ENCODE measurements at places on chromosomes 13 and 19.
A peak's percentile ranks its signal among the peaks of the same experiment; 100 is the strongest.

DNA sequence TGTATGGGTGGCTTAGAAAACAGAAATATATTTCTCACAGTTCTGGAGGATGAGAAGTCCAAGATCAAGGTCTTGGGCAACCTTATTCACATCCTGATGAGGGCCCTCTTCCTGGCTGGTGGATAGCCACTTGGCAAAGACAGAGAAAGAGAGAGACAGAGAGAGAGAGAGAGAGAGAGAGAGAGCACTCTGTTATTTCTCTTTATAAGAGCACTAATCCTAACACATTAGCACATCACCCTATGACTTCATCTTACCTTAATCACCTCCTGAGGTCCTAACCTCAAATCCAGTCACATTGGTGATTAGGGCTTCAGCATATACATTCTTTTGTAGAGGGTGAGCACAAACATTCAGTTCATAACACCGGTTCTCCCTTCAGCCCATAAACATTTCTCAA, 430.3 kb downstream of the EFNB2 start:
- no peak for DNase-seq

GRCh38 chr13:28492569-28493367, 2.2 kb downstream of the FLT1 start:
- peak; percentile 17 for DNase-seq

DNA sequence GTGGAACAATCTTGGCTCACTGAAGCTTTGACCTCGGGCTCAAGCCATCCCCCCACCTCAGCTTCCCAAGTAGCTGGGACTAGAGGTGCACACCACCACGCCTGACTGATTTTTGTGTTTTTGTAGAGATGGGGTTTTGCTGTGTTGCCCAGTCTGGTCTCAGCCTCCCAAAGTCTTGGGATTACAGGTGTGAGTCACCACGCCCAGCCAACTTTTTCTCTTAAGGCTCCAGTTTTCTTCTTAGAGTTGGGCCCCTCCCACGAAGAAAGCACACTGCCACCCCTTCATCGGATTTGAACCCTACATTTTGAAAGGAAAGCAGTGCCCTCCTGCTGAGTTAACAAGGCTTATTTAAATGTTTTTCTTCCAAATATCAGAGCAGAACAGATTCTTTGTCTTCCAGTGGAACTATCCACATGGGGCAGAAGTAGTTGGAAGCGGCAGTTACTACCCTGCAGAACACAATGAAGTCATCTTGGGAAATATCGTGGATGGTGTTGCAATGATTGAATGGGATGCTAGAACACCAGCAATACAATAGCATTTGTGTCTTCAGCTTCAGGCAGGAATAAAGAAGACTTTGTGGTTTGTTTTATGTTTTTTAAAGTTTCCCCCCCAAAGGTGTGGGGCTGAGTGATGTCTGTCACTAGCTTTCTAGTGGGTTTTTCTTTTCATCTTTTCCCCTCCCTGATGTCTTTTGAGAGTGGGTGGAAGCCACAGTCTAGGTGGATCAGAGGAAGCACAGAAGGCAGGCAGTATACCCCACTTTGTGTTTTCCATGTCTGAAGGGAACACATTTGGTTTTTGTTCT, 8.9 kb downstream of the ACTN4 start:
- peak; percentile 73 for DNase-seq

DNA sequence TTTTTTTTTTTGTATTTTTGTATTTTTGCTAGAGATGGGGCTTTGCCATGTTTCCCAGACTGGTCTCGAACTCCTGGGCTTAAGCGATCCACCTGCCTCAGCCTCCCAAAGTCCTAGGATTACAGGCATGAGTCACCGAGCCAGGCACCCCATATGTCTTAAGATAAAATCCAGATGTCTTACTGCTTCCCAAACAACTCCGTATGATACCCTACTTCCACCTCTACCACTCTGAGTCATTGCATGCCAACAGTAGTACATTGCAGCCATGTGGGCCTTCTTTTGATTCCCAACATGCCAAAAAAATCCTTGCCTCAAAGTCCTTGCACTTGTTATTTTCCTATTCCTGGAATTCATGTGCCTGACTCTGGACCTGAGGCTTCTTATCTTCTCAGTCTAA, 799.2 kb downstream of the GPC5 start:
- DNase-seq, result peak; percentile 45

- DNase-seq, result peak; percentile 66
Measured at GRCh38 chr13:25886438-25887214, 165.2 kb downstream of the SHISA2 start.

- DNase-seq, result no peak
Measured at GRCh38 chr13:81302677-81303076, 961.8 kb upstream of the SPRY2 start.

DNA sequence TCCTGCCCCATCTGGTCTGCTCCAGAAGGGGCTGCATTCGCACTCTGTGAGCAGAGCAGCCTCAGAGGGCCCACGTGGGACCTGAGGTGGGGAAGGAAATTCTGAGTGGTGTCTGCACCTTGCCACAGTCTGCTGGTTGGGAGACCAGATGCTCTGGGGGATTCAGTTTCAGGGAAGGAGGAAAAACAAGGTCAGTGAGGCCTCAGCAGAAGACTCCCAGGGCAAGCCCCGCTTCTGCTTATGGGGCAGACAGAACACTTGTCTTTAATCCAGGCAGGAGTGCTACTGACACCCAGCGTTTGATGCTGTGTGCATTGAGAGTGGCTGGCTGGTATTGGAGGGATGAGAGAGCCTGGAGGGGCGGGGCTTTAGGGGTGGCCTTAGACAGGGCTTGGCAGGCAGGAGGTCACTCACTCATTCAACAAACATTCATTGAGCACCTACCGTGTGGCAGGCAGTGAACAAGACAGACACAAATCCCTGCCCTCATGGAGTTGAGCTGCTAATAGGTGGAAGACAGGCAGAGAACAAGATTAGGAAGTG, 4.9 kb upstream of the CLEC17A start:
- no peak for DNase-seq

- DNase-seq, result no peak
Measured at GRCh38 chr19:30132343-30133075, 190.5 kb downstream of the URI1 start.

DNA sequence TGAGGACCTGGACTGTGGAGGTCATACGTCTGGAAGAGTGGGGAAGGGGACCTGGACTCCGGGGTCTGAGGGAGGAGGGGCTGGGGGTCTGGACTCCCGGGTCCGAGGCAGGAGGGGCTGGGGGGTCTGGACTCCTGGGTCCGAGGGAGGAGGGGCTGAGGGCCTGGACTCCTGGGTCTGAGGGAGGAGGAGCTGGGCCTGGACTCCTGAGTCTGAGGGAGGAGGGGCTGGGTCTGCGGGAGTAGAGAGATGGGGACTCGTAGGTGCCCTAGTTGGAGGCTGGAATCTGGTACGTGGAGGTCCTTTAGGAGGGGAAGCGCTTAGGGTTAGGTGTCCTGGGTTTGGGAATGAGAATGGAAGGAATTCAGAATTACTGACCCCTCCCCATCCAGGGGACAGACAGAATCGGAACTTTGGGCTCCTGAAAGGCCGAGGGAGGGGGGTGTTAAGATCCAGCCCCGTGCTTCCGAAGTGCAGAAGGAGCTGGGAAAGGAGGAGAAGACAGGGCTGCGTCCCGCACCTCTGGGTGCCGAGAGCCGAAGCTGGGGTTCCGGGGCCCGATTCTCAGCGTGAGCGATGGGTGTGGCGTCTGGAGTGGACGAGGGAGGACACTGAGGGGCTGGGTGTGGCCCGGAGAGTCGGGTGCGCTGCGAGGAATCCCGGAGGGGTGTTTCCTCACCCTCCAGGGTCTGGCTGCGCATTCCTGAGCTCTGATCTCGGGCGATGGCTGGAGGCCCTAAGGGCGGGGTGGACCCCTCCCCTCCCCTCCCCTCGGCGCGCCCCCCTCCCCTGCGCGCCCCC, 608 bp downstream of the MYADM start:
- DNase-seq, result peak; percentile 65

- DNase-seq, result no peak
Measured at GRCh38 chr19:49201042-49201441, 43.5 kb downstream of the TRPM4 start.

GRCh38 chr19:5340637-5341447, at the start of gene PTPRS:
TSS of gene PTPRS (minus strand) at chr19:5340812. CDS start at chr19:5286140, 54,672 bp downstream.
- peak; percentile 86 for DNase-seq

DNA sequence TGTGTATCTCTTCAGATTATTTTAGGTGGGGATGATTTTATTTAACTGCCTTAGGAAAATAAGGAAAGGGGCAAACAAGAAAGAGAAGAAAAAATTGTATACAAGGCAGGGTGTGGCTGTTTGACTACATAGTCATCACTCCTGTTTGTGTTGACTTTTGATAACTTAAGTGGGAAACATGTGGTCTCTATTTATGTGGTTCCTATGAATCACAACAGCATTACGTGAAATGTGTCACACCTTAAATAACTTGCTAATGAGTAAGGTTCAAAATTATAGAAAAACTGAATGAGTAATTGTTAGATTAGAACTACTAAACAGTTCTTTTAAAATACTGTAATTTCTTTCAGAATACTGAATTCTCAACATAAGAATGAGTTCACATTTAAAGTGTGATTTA, 69.3 kb downstream of the LMO7 start:
- peak; percentile 39 for DNase-seq

DNA sequence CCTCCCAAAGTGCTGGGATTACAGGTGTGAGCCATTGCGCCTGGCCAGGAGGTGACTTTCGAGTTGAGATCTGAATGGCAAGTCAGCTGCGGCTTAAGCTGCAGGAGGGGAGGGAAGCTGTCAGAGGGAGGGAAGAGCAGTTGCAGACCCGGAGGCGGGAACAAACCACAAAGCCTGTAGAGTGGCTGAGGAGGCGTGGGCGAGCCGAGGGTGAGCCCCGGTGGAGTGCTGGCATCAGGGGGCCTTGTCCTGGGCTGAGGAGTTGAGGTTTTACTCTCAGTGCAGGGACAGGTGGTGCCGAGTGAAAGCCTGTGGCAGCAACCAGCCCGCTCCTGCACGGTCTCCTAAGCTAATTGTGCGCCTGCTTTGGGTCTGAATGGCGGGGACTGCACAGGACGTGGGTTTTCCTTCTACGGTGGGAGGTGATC, 24.2 kb downstream of the PPP1R37 start:
- DNase-seq, result peak; percentile 12

DNA sequence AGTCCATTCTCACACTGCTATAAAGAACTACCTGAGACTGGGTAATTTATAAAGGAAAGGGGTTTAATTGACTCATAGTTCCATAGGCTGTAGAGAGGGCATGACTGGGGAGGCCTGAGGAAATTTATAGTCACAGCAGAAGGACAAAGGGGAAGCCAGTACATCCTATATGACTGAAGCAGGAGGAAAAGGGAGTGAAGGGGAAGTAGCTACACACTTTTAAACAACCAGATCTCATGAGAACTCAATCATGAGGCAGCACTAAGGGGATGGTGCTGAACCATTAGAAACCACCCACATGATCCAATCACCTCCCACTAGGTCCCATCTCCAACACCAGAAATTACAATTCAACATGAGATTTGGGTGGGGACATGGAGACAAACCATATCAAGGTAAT, 209.1 kb downstream of the DIAPH3 start:
- DNase-seq, result no peak

- no peak for DNase-seq
Measured at GRCh38 chr19:48596679-48597465, 9.7 kb upstream of the SPACA4 start.

DNA sequence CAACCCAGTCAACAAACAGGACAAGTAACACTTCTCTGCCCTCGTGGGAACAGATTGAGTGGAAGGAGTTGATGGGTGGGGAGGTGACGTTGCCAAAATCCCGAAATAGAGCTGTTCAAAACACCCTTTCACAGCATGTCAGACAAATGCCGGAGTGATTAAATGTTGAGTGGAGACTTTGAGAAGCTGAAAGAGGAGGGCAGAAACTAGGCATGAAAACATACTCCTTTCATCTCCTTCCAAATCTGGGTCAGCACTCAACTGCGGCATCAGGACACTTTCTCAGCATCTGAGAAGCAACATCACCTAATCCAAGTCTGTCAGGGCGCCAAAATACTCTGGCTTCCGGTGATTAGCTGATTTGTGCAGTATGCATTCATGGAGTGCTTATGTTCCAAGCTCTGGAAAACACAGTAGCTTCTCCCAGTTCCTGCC, 51.5 kb upstream of the MRI1 start:
- no peak for DNase-seq

GRCh38 chr19:4057931-4058692, 8.6 kb downstream of the ZBTB7A start:
- peak; percentile 69 for DNase-seq

DNA sequence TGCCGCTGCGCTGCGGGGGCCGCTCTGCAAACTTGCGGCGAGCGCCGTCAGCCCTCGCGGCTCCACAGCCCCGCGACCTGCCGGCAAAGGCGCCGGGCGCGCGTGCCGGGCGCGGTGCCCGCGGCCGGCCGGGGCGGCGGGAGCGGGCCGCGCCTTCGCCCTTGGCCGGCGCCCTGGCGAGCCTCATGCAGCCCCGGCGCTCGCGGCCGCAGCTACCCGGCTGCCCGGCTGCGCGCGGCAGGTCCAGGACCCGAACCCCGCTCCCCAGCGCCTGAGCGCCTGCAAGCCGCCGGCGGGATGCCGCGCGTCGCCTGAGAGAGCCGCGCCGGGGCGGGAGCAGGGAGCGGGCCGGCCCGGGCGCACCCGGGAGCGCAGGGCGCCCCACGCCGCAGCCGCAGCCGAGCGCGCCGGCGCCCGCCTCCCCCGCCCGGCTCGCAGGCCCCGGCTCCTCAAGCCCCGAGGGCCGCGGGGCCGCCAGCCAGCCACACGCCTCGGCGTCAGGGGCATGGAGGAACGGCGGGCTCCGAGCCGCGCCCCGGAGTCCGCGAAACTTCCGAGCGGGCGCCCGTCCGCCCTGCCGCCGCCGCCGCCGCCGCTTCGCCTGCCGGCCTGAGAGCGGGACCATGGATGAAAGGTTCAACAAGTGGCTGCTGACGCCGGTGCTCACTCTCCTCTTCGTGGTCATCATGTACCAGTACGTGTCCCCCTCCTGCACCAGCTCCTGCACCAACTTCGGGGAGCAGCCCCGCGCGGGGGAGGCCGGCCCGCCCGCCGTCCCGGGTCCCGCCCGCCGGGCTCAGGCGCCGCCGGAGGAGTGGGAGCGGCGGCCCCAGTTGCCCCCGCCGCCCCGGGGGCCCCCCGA, 564 bp downstream of the HS6ST3 start:
- peak; percentile 1 for DNase-seq
